ENCODE measurements at places on chromosomes 12 and 14.
A peak's percentile ranks its signal among the peaks of the same experiment; 100 is the strongest.

- DNase-seq: no peak
These were observed 12.8 kb downstream of the ACADS start for GRCh38 chr12:120738252-120739030.

GRCh38 chr14:64723691-64724577 is 19.7 kb downstream of the PLEKHG3 start:
- no peak for DNase-seq

DNA sequence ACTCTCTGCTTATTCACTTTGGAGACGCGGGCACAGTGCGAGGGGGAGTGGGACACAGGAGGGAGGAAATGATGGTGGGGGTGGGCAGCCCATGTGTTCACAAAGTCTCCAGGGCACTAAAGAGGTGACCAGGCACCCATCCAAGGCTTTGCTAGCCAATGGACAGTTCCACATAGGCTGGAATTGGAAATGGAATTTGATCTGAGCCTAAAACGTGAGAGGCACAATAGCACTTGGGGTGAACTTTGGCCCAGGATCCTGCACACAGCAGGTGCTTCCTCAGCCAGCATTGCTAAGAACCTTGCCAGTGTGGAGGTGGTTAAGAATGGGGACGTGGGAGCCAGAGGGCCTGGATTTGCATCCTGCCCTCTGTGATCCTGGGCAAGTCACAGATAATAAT is 193.8 kb downstream of the CHST11 start:
- DNase-seq: no peak

GRCh38 chr14:61561657-61562276 is 133.5 kb upstream of the HIF1A start:
- DNase-seq: no peak

GRCh38 chr12:68561830-68562229 is 48.9 kb upstream of the RAP1B start:
- no peak for DNase-seq

GRCh38 chr12:67068761-67069450 is 200.3 kb upstream of the CAND1 start:
- DNase-seq: peak; percentile 38

- no peak for DNase-seq
These were observed 56.2 kb downstream of the NTF3 start for GRCh38 chr12:5487948-5488625.

DNA sequence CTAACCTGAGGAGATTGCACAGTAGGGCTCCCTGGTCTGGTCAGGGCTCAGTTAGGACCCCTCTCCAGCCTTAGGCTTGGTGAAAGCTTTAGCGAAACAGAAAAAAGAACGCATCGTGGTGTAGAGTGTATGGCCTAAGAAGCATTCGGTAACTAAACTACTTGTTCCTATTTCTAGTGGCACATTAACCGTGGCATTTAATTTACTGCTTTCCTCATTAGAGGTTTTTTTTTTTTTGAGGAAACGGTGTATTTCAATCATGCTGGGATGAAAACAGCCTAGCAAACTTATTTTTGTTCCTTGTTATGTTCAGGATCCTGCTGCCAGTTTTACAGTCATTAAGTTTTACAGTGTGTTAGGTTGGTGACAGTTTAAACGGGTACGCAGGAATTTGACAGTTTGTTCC is 518 bp upstream of the OSBPL8 start:
- no peak for DNase-seq

Measured in hematopoietic multipotent progenitor cell treated with erythropoietin and hydrocortisone succinate and interleukin-3 and kit ligand, for 6 days (in vitro differentiated cells).